Stimulated activated CD4-positive, alpha-beta T cell treated with anti-CD3 and anti-CD28 coated beads, TNF-alpha, amount 100 ng/mL, for 48 hours (primary cell): ENCODE measurements at places on chromosomes 7 and 10.

DNA sequence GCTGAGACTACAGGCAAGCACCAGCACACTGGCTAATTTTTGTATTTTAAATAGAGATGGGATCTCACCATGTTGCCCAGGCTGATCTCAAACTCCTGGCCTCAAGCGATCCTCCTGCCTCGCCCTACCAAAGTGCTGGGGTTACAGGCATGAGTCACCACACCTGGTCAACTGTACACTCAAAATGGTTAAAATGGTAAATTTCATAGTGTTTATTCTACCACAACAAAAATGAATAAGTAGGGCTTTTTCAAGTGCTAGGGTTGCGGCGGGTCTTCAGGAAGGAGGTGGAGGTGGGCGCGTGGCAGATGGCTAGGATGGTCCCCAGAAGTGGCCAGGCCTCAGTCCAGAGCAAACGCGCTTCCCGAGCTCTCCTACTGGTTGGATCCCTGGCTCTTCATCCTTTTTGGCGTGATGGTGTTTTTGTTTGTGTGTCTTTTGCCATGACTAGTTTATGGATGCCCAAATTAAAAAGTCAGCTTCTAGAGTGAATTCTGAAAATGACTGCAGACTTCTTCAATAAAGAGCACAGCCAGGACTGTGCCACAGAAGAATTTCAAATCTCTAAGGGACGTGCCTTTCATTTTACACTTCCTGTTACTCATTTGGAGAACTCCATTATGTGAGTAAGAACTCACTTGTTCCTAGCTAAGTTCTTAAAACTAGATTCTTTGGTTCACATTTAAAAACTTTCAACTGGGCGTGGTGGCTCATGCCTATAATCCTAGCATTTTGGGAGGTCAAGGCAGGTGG is 73.9 kb downstream of the TMEM130 start:
- DNase-seq = no peak

DNA sequence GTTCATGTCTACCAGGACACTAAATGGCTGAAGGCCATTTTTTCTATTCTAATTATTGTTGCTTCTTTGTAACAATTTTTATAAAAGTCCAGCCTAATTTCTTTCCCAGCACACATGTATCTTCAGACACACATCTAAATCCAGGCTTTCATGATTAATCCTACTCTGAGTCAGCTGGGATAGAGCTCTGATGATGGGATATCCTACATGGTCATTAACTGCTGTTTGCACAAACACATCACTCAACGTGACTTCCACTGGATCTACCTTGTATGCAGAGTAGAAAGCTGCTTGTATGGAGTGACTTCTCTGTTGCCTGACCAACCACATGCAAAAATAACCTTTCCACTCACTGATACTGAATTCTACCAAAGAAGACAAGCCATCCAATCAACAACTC is 260.9 kb downstream of the AHR start:
- DNase-seq = no peak

- DNase-seq = no peak
These were observed 26.4 kb downstream of the NUDT13 start for GRCh38 chr10:73136627-73137026.

DNA sequence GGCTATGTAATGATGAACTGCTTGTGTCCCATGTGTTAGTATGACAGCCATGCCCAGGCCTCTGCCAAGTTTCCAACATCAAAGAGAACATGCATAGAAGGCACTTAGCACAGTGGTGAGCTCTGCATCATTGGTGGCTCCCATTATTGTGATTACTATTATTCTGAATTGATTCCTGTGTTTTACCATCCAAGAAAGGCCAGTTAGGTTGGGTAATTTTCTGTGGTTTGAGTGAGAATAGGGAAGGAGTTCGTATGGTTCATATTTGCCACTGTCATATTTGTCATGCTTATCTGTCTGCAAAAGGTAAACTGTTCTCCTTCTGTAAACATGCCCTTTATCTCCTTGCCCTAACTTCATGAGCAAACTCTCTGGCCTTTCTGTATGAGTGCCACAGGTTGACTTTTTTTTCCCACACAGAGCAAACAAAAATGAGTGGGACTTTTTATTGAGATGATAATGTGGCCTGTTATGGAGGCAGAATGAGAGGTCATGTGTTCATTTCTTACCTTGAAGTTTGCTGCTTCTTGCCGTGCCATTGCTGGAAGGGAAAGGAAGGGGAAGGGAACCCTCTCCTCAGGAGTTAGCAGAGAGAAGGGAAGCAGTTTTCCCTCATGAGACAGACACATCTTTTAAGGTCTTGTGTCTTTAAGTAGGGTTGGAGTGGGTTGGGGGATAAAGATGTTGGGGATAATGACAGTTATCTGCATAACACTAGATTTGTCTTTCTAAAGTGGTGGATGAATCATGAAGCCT is 301.9 kb downstream of the LRMDA start:
- no peak for DNase-seq

DNA sequence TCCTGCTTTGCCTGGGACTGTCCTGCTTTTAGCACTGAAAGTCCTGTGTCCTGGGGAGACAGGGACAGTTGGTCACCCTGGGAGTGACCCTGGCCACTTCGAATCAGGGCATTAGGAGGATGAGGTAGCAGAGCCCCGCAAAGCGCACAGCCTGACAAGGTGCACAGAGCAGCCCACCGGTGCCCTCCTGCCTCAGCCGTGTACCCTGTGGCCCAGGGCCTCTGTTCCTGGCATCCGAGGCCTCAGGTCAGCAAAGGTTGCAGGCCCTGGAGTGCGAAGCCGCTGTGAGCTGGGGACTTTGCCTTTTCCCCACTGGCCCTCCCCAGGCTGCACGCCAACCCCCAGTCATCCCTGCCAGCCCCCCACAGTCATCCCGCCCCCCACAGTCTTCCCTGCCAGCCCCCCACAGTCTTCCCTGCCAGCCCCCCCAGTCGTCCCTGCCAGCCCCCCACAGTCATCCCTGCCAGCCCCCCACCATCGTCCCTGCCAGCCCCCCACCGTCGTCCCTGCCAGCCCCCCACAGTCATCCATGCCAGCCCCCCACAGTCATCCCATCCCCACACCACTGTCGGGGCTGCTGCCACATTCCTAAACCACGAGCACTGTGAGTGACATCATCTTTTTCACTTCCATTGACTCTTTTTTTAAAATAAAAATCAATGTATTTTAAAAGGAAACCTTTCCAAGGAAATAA is 91.8 kb downstream of the RGS10 start:
- DNase-seq = no peak

- no peak for DNase-seq
These were observed 323.4 kb downstream of the PARD3 start for GRCh38 chr10:34491678-34492077.

DNA sequence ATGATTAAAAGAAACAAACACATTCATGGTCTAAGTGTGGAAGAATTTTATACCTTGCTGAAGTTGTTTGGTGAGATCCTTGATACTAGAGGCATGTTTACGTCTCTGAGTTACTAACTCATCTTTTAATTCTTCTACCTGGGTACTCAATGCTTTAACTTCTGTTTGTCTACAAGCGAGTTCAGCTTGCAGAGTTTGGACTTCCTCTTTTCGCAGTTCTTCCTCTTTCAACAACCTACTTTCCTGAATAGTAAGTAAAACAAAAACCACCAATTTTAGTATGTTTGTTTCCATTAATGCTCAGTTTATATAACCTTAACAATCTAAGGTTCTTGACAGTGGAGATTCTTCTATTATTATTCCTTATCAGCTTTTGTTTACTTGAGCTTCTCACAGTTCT is 42.9 kb downstream of the CCDC186 start:
- no peak for DNase-seq

DNA sequence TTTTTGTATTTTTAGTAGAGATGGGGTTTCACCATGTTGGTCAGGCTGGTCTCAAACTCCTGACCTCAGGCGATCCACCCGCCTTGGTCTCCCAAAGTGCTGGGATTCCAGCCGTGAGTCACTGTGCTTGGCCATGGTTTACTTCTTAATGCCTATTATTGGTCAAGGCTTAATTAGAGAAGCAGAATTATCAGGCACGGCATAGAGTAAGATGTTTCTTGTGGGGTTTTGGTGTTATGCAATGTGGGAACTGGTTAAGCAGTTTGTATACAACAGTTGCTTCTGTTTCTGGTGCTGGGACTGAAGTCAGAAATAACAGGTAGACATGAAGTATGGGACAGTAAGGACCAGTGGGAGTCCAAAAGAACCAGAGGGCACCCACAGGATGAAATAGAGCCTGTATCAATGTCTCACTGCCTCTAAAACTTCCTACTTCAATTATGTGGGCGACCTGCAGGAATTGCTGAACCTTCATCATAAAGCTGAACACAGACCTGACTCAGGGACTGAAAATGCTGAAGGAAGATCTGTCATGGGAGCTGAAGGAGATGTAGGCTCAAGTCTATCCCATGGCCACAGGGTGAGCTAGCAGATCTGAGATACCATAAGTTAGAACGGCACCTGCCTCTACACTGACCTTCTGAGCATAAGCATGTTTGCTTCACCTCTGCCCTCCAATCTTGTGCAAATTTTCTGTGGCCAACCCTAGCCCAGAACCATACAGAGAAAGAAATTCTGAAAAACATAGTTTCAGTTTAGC is 38.3 kb upstream of the VCL start:
- DNase-seq = no peak

GRCh38 chr7:130394421-130395195 is 14.3 kb downstream of the CPA1 start:
- no peak for DNase-seq

DNA sequence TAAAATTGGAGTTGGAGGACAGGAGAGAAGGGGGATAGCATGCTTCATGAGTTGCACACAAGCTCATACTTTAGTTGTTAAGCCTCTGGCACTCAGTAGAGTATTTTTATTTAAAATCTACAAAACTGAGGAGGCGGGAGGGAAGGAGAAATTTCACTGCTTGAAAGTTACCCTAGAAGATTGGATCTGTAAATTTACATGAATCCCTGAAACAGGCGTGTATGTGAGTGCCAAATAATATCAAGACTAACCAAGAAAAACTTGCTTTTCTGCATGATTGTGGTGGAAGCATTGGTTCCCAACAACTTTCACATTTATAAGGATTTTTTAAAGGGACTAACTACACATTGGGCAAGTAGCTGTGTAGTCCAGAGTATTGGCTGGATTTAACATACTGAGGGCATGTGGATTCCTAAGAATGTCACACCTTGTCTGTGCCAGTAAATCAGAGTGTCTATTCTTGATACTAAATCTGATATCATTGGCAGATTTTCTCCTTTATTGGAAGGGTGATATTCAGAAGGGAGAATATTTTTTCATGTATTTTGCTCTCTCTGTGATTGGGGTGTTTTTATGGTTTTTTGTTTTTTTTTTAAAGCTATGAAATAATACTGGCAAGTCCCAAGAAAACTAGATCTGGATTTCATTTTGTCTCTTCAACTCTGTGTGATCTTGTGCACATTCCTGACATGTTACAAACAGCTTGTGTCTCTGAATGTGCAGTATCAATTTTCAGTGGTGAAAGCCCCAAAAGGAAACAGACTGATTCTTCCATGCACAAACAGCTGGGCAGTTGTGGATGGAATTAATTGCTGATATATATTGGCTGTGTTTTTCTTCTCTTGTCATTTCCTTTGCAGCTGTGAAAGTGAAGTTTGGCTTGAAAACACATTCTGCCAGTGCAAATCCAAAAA is 67.2 kb downstream of the ADD3 start:
- DNase-seq = no peak

DNA sequence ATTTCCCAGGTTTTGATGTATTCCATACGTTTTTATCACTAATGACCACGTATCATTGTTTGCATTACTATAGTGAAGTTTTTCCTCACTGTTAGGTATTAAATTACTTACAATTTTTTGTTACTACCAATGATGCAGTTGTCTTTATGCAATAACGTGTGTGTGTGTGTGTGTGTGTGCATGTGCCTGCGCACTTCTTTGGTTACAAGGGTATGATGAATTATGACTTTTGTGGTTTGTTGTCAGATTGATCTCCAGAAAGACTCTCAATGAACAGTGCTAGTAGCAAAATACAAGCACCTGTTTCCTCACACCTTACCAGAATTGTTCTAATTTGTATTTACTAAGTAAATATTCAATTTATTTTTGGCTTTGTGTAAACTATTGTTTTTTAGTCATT is 51.5 kb downstream of the MCMBP start:
- no peak for DNase-seq

DNA sequence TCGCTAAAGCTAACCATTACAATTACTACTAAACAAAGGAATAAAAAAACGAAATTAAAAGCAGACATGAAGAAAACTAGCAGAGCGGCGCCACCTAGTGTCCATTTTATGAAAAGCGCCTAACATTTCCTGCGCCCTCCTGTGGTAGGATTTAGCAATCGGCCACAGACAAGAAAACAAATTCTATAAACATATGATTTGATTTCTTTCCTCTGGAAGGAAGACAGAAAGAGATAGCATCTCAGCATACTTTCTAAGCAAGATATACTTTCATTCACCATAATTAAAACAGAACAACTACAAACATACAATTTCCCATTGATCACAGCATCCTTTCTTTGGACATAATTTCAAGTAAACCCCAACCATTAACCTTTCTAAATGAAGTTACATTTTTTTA is 337.7 kb upstream of the NPVF start:
- peak; percentile 46 for DNase-seq

GRCh38 chr10:128576943-128577670 is 450.9 kb upstream of the MKI67 start:
- no peak for DNase-seq

- DNase-seq = no peak
These were observed 13.3 kb downstream of the SLC26A5 start for GRCh38 chr7:103432712-103433111.

- DNase-seq = no peak
These were observed 254.8 kb upstream of the ZMIZ1 start for GRCh38 chr10:78813998-78814399.

DNA sequence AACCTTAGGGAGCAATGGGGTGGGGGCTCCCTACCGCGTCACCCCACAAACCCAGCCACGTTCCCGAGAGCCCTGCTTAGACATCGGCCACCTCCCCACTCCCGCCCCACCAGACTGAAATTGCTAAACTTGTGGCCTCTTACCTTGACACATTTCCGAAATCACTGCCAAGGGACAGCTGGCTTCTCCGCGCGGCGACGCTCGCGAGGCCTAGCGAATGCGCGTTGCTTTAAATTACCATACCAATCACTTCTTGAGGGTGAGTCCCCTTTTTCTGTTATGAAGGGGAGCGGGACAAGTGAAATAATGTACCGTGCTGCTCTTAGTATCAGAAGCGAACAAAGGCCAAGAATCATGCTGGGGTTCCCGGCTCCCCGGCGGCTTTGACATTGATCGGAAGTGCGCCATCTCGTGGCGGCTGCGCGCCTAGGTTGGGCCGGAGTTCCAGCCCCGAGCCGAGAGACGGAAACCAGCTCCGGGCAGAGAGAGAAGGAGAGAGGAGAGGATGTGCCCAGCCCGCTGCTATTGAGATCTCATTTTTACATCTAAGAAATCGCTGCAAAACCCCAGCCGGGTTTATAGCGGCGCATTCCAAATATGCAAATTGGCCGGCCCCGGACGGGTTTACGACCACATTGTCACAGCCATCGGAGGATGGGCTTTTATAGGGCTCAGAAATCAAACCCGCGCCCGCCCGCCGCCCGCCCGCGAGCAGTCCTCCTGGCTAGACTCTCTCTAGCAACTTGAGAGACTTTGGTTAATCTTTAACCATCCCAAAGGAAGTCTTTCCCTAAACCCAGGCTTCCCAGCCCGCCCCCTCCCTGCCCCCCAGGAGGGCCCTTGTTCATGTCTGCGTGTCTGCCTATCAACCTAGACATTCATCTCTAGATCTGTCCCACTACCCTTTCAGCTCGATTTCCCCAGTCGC is 5.3 kb downstream of the HOXA11 start:
- peak; percentile 51 for DNase-seq

- DNase-seq = no peak
These were observed 259.4 kb upstream of the CELF2 start for GRCh38 chr10:10758306-10758705.

- no peak for DNase-seq
These were observed 22.9 kb downstream of the STRIP2 start for GRCh38 chr7:129457101-129457500.
